ENCODE measurements at places on chromosomes 5 and 9. TPM values are rescaled to one million over a fixed set of nuclear protein-coding genes. Genes with fewer than 3 reads are reported as not detected.
A peak's percentile ranks its signal among the peaks of the same experiment; 100 is the strongest.

DNA sequence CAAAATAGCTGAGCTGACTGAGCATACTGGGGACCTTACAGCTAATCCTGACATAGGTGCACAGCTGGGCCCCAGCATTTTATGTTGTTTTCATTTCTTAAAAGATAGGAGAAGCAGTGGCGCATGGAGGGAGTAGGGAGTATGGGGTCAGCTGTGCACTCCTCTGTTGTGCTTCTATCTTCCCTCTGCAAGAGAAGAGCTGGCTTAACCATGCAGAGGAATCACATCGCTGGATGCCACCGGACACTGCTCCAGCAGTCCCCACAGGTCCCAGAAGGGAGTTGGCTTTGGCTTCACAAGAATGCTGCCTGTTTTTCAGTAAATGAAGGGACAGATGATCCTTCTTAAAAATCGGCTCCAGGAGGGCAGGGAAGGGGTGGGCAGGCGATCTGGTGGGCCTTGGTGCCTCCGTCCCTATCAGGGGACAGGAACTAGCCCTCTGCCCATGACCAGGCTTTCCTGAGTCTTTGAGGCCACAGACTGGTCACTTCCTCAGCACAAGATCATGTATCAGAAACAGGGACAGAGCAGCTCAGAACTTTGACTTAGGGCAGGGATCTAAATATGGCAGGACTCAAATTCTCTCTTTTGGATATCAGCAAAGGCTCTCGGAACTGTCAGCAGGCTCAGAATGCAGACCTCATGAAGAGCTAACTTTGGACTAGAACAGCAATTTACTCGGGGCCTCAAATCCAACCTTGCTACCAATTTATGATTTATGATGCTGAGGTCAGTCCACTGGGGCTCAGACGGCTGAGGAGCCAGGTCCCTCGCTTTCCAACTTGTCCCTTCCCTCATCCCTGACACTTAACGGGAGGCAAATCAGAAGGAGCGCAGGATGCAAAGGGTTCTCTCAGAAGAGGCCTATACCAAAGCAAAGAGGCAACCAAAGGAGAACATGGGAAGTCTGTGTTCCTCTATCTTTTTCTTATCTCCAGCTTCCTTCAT lies 47.2 kb downstream of the MARCHF3 start:
- no peak for DNase-seq

DNA sequence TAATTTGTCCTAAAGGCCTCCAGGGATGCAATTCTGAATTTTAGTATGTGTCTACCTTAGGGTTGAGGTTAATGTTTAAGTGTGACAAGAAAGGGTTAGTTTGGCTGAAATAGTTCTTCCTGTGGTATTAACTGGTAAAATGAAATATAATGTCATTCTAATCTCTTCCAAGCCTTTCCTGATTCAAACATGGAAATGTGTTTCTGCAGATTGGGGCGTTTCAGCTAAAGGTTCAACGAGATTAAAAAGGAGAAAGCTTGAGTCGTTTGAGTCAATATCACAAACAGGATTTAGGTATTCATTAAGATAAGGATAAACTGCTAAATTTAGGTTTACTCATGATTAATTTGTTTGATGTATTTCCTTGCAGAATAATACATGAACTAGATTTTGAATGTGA lies 34.4 kb upstream of the ALDOB start:
- DNase-seq = no peak

GRCh38 chr5:62689599-62690368 lies 111.2 kb downstream of the LRRC70 start:
- DNase-seq = no peak

- DNase-seq = no peak
Measured at GRCh38 chr5:143431789-143432188, 28.3 kb upstream of the NR3C1 start.

- DNase-seq = no peak
Measured at GRCh38 chr9:130565792-130566191, 13.6 kb upstream of the FUBP3 start.

DNA sequence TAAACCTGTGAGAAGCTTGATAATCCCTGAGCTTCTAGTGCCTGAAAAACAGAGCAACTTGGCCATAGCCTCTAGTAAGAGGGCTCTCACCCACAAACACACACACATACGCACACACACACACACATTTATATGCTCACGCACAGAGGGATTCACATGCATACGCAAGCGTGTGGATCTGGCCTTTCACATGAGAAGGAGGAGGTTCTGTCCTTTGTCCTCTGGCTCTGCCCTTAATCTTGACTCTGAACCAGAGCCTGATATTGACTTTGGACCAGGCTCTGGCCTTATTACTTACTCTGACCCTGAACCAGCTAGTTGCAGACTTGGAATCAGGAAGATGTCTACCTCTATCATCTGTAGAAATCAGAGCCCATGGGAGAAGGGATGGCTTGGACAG lies 10.0 kb upstream of the P4HA2 start:
- DNase-seq = no peak

GRCh38 chr5:67187006-67187715 lies 9.4 kb downstream of the CD180 start:
- DNase-seq = no peak

DNA sequence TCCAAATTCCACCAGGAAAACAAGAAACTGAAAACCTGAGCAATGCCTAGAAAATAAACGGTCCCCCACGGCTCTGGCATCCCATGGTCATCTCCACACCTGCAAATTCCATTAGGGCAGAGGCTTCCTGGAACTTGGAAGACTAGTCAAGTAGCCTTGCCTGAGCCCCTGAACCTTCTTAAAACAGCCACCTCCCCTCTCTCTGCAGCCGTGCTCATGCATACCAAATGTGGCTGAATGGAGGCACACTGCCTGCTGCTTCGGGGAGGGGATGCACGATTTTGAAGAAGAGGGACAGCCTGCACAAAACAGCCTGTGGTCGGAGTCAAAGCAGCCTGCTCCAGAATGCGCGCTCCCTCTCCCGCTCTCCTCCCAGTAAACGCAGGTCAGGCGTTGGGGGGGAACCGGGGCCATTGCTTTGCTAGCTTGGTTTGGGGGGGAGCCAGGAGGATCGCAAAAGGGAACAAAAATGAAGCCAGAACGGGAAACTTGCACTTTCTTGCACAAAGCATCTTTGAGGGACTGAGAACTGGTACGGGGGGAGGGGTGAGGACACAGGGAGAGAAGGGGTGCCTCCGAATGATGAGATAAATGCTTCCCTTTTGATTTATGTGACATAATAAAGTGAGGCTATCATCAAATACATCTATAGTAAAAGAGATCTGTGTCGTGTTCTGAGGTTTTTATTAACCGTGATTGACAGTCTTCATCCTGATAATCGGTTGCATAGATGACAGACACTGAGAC lies at the start of gene TRPM3:
Gene TRPM3 (minus strand): TSS at position 347 of the 747 bp plus-strand sequence. CDS start 267 bp downstream, at position 80.
- DNase-seq = no peak

DNA sequence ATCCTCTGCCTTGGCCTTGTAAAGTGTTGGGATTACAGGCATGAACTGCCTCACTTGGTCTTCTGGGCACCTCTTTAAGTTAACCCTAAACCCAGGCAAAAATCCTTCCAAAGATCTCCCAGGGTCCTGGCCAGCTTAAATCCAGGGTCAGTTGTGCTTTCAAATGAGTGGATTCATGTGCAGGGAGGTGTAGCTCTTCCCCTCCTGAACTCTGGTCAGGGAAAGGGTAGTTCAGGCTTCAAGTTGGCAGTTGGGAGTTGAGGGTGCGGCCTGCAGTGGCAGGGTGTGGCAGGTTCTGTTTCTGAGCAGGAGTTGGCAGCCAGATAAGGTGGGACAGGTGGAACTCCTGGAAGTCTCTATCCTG lies 3.6 kb downstream of the HNRNPAB start:
- no peak for DNase-seq

GRCh38 chr5:761854-762710 lies 22.4 kb downstream of the ZDHHC11B start:
- peak; percentile 28 for DNase-seq

DNA sequence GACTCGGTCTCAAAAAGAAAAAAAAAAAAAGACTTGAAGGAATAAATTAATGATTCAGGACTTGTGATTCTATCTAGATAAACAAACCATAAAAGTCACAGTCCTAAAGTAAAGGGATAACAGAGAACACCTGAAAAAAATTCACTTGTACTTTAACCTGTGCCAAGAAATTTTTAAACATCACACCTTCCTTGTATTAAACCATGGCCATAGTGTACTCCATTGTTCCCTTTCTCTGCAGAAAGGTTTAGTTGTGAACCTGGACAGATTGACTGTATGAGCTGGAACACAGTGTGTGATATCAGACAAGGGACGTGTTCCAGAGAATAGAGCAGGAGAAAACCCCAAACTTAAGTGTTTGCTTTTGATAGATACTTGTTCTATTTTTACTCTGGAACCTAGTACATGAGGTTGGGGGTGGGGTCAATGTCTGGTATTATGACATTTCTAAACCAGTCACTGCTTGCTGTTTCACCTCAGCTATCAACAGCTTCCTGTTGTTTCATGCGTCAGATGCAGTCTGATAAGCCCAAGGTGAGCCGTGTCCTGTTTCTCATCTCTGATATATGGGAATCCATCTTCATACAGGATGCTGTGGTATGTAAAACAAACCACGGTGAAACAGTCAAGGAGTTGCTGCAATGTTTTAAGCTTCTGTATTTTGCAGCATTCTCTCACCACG lies 62.5 kb upstream of the ITGA1 start:
- no peak for DNase-seq

GRCh38 chr9:91376239-91376638 lies 14.5 kb upstream of the AUH start:
- no peak for DNase-seq

GRCh38 chr9:89811356-89811755 lies 206.5 kb downstream of the GADD45G start:
- peak; percentile 8 for DNase-seq

DNA sequence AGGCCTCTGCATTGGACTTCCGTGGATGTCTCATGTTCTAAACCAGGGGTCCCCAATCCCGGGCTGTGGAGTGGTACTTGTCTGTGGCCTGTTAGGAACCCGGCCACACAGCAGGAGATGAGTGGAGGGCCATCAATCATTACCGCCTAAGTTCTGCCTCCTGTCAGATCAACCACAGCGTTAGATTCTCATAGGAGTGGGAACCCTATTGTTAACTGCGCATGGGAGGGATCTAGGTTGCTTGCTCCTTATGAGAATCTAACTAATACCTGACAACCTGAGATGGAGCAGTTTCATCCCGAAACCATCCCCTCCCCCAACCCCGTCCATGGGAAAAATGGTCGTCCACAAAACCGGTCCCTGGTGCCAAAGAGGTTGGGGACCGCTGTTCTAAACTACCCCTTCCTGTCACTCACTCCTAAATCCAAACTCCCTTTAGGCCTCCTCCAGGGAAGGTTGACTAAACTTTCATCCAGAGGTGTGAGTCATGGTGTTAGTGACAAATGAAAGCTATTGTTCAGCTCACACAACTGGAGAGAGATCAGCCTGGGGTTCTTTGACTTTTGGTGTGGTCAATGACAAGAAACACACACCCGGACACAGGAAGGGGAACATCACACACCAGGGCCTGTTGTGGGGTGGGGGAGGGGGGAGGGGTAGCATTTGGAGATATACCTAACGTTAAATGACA lies 9.5 kb downstream of the KCNV2 start:
- DNase-seq = no peak

GRCh38 chr5:67095346-67096171 lies 101.0 kb downstream of the CD180 start:
- peak; percentile 75 for DNase-seq

DNA sequence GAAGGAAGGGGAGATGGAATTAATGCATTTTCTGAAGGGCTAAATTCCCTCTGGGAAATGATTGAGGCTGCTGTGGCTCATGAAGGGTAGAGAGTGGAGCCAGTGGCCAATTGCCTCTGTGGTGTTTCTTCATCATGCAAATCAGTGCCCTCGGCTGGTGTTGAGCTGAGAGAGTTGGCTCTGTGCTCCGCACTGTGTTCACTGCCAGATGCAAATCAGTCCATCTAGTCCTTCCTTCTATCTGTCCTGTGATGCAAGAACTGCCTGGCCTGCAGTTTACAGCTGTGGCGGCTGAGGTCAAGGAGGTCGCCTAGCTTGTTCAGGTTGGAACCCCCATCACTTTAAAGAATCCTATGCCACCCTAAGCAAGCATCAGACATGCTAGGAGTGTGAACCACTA lies 6.0 kb downstream of the TMEM171 start:
- no peak for DNase-seq

- peak; percentile 25 for DNase-seq
Measured at GRCh38 chr5:133225671-133226152, 173.9 kb downstream of the HSPA4 start.

DNA sequence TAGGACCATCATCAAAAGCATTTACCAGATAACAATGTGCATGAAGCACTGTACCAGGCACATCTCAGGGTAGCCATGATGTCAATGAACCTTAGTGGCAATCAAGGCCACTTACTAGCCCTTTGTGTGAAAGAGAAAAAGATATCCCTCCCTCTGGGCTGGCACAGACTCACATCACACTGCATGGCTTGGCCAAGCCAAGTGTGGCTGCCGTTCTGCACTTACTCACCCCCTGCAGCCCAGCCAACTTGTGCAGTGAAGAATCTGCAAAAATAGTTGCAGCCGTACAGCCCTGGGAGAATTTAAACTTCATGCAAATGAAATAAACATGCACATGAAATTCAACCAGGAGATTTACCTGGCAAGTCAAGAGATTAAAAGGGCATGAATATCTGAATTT lies 333.5 kb downstream of the DEPDC1B start:
- DNase-seq = no peak

- DNase-seq = no peak
Measured at GRCh38 chr5:149417711-149418368, 38.7 kb upstream of the IL17B start.

- DNase-seq = no peak
Measured at GRCh38 chr5:67156976-67157583, 39.5 kb downstream of the CD180 start.

DNA sequence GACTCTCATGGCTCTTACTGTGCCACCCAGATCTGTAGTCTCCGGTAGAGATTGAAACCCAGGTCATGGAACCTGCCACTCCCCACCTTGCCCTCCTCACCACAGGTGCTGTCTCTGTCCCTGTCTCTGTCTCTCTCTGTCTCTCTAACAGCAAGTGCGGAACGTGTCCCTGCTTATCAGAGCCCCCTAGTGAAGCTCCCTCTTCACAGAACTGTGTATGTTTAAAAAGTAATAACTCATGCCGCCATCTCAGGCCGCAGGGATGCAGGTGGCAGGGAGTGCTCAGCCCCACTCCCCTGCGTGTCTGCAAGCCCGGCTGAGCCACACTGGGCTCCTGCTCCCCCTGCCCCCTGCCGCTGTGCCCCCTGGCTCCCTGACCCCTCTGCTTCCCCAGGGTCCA lies 43.8 kb downstream of the UNC5A start:
- DNase-seq = no peak

Gene SAXO1
- total RNA-seq = not detected

Gene FGFR4
- under 0.01 TPM for total RNA-seq

Gene DDX4
- 0.48 TPM for total RNA-seq

Gene CDX1
- total RNA-seq = 0.41 TPM

Gene BTNL9
- total RNA-seq = 18.7 TPM

Gene SLC6A18
- total RNA-seq = not detected

Gene TOPORS
- total RNA-seq = 17.8 TPM

Gene CDH18
- total RNA-seq = not detected

Gene PALM2AKAP2
- 2.1 TPM for total RNA-seq

Gene C9orf153
- 1.5 TPM for total RNA-seq

All from uterus (tissue), 4 donors.